ENCODE measurements at places on chromosomes 5 and 9.

GRCh38 chr5:92548346-92548745 is 1032.7 kb downstream of the NR2F1-AS1 start:
- no peak for DNase-seq

DNA sequence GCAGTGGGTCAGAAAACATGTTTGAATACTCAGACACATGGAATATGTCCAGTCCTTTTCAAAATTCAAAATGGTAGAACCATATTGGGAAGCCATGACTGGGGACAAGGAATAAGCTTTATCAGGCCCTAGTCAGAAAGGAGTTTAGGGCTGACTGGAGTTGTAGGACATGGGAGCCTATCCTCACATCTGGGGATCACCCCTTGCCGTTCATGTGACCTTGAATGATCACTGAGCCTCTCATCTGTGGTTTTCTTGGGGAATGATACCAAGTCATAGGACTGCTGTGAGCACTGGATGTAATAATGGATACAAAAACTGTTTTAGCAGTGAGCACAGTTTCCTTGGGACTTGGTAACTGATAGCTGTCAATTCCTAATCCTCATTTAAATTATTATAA is 84.7 kb downstream of the IQGAP2 start:
- no peak for DNase-seq

DNA sequence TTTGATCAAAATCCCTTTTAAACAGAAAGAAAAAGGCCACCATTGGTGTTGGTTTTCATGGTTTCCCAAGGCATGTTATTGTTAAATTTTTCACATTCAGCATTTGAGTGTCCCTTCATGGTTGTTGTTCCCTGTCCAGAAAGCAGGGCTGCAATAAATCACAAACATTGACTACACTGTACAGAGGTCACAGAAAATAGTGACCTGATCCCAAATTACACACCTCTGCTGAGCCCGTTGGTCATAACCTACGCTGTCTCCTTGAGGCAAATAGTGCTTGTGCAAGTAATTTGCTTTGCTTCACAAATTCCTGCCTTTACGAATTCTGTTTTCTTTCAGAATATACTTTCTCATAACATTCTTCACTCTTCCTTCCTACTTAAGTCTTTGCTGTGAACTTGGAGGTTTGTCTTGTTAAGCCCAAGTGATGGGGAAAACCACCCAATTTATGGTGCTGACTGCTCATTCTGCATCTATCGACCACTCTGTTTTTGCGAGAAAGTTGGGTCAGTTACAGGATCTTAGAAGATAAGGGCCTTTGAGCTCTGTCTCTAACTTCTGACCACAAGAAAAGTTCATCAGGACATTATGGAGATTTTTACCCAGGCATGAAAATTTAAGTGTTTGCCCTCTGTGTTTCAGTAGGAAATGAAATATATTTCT is 16.0 kb downstream of the PIK3R1 start:
- no peak for DNase-seq

GRCh38 chr5:122292332-122292731 is 19.7 kb upstream of the SNCAIP start:
- no peak for DNase-seq

DNA sequence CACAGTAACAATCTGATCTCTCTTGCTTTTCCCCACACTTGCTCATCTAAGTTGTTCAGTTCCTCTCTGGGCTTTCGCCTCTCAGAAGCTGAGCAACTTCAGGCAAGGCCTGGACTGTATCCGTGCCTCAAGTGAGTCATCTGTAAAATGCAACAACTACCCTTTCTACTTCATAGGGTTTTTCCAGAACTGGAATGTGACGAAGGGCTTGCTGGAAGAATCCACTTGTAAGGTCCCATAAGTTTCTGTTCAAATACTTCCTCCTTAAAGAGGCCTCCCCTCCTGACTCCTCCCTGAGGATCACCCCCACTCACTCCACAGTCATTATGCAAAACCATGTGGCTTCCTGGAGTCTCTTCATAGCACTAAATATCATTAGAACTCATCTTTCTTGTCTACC is 17.5 kb upstream of the INSYN2B start:
- no peak for DNase-seq

Measured in activated T-helper 2 cell treated with anti-CD3 and anti-CD28 coated beads, Interferon-gamma antibody, Interleukin-2, Interleukin-4, amounts not matched to agents 10 μg/mL and 5 μg/mL and 100 μg/mL, durations not matched to agents 14 hours and 24 hours and 36 hours (primary cell).